NCI-H1436 treated with DMSO at 0.1 percent for 48 hours (cell line): ENCODE measurements at places on chromosomes 2 and 18.

GRCh38 chr2:174014699-174015070 is 49.5 kb upstream of the SP3 start:
- no peak for DNase-seq

GRCh38 chr2:98796775-98797544 is 66.0 kb upstream of the MGAT4A start:
- DNase-seq: no peak

- no peak for DNase-seq
Measured at GRCh38 chr18:70256184-70256583, 32.7 kb upstream of the SOCS6 start.

DNA sequence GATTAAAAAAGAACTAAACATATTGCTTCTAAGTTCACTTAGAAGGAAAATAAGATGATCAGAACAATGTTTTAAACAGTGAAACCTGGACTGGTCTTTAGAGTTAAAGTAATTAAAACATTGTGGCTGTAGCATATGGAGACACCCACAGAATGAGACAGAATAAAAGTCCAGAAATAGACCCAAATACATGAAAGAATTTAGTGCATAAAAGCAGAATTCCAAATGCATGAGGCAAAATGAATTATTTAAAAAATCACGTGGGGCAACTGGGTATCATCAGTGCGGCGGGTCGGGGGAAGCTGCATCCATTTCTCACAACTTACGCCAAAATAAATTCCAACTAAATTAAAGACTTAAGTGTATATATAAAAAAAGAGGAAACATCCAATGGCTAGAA is 12.1 kb downstream of the RNF149 start:
- DNase-seq: no peak

DNA sequence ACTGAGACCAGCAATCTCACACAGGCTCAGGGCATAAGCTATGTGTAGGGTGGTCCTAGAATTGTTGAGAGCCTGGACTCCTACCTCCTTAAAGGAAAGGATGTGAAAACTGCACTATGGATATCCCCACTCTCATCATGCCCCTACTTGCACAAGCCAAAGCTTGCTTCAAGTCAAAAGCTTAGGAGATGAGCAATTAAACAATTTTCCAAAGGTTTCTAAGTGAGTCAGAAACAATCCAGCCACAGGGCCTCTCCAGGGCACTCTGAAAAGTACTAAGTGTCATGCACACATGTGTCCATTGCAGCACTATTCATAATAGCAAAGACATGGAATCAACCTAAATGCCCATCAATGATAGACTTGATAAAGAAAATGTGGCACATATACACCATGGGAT is 215.4 kb downstream of the AFF3 start:
- no peak for DNase-seq

- no peak for DNase-seq
Measured at GRCh38 chr2:239203443-239204135, 197.2 kb downstream of the HDAC4 start.

DNA sequence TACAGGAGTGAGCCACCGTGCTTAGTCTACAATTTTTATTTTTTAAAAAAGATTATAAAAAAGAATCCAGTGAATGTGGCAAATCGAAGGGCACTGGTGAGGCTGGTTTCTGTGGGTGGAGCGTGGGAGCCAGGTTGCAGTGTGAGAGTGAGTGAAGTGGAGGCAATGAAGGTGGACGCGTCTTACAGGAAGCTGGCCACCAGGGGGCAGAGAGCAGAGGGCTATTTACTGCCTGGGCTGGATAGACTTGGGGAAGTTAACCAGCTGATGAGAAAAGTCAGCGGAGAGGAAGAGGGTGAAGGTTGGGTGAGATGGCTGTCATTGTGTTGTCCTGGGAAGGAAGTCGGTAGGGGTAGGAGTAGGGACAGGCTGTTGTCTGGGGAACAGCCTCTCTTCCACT is 6.8 kb downstream of the SCTR start:
- DNase-seq: no peak

DNA sequence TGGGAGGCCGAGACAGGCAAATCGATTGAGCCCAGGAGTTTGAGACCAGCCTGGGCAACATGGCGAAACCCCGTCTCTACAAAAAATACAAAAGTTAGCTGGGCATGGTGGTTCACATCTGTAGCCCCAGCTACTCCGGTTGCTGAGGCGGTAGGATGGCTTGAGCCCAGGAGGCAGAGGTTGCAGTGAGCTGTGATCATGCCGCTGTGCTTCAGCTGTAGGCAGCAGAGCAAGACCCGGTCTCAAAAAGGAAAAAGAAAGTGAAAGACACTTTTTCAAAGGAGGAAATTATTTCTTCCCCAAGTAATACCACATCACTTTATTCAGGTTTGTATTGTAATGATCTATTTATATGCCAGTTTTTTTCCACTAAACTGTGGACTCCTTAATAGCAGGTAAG is 35.7 kb upstream of the TAF4B start:
- no peak for DNase-seq

GRCh38 chr18:7953095-7953958 is 386.2 kb downstream of the PTPRM start:
- DNase-seq: no peak
